CD4-positive, alpha-beta T cell treated with Interleukin-10 for 1 hour (primary cell): ENCODE measurements at places on chromosomes 4 and X.

GRCh38 chrX:84064814-84065213 is 123.2 kb downstream of the RPS6KA6 start:
- DNase-seq = no peak

GRCh38 chrX:119155416-119156035 is 27.9 kb upstream of the KIAA1210 start:
- no peak for DNase-seq

DNA sequence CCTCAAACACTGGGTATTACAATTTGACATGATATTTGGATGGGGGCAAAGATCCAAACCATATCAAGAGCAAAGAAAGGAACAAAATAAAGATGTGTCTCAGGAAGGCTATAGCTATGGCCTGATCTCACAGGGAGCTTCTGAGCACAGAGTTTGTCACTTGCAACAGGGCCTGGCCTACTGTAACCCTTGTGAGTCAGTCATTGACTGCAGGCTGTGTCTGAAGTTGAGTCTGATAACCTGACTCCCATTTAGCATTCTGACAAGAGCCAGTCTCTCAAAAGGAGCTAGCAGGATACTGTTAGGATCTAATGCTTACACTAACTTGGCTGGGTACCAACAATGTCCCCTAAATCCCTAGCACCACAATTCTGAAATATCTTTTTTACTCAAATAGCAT is 612.5 kb upstream of the TECRL start:
- DNase-seq = no peak

- DNase-seq = no peak
These were observed 18.4 kb upstream of the MANBA start for GRCh38 chr4:102779204-102779603.

DNA sequence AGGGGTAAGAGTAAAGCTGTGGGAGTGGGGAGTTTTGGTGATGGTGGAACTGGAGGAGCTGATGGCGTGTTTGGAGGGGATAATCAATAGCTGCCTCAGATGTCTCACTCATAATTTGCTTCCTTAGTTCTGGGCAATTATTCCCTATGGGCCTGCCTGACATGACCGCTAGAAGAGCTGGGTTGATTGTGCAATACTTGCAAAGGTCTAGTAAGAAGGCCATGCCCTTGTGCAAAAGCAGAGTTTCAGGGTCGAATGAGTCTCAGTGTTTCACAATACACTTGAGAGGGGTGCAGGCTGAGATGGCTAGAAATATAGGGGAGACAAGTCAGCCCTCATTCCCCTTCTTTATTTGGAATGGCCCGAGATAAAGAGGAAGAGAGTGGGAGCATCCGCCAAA is 858.4 kb upstream of the POU3F4 start:
- DNase-seq = no peak
